NCI-H345 (cell line): ENCODE measurements at places on chromosomes 3 and 15.

DNA sequence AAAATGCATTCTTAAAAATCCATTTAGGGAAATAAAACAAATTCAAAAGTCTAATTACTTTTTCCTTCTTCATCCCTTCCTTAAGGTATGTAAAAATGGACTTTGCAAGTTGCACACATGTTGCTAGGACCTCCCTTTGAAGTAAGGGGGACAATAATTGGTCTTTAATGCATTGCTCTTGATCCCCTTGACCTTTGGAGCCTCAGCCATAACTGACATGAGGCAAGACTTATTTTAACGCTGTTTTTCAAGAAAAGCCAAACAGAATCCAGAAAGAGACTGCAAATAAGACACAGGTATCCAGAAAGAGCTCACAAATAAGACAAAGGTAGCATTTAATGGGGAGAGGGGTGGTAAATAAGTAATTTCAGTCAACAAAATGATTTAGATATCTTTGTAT is 301.4 kb downstream of the ULK4 start:
- DNase-seq: no peak

DNA sequence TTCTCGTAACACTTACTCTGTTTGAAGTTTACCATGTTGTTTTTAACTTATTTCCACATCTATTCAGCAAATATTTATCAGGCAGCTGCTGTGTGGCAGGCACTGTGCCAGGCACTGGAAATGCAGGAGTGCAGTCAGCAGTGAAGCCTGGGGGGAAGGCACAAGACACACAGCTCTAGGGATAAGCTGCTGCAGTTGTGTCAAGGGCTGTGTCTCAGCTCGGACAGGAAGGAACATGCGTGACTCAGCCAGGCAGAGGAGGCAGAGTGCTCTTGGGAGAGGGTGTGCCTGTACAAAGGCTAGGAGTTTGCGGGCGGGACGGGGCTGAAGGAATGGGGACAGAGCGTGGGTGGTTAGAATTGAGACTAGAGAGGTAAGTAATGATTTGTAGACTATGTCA is 24.7 kb downstream of the LYSMD4 start:
- no peak for DNase-seq

DNA sequence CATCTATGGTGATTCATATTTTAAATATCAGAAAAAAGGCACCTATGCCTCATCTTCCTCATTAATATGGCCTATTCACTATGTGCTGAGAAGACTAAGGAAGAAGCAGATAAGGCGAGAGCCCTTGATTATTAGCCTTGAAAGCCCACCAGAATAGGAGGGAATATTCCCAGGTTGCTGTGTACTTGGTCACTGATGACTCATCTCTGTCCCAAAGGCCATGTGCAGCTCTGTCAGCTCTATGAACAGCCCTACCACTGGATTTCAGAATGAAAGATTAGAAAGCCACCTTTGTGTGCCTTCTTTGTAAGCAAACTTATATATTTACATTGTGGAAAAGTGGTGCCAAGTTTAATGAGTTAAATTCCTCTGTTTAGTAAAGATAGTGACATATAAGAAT is 211.5 kb downstream of the NFKBIZ start:
- no peak for DNase-seq

GRCh38 chr3:25834346-25834745 is 44.5 kb downstream of the OXSM start:
- no peak for DNase-seq

GRCh38 chr3:69994919-69995318 is 4.6 kb upstream of the SAMMSON start:
- DNase-seq: no peak

GRCh38 chr3:119322021-119322834 is 28.0 kb downstream of the ARHGAP31 start:
- no peak for DNase-seq

DNA sequence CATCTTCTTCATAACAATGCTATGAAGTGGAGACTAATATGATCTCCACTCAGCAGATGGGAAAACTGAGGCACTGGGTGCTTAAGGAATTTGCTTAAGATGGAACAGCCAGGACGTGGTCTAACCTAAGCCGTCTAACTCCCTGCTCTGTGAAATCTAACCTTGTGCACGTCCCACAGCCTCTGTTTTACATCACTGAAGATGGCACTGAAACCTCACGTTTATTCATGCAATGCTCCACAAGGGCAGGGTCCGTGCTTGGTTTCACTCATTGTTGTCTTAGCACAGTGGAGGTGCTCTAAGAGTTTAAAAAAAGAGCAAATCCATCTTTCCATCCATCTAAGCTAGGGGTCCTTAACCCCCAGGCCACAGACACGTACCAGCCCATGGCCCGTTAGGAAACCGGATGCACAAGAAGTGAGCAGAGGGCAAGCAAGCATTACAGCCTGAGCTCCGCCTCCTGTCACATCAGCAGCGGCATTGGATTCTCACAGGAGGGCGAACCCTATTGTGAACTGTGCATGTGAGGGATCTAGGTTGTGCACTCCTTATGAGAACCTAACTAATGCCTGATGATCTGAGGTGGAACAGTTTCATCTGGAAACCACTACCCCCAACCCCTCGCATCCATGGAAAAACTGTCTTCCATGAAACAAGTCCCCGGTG is 118.0 kb downstream of the FOXP1 start:
- DNase-seq: no peak

DNA sequence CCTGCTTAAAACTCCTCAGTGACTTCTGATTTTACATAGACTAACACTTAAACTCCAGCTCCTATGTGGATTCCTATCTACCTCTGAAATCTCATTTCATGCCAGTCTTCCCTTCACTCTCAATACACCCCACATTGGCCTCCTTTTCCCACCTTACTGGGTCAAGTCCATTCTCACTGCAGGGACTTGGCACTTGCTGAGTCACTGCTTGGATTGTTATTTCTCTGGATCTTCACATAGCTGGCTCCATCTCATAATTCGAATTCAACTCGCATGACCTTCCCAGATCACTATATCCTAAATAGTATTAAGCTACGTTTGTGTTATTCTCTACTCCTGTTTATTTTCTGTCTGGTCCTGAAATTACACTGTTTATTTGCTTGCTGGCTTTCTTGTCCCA is 59.6 kb upstream of the FRMD4B start:
- DNase-seq: no peak

DNA sequence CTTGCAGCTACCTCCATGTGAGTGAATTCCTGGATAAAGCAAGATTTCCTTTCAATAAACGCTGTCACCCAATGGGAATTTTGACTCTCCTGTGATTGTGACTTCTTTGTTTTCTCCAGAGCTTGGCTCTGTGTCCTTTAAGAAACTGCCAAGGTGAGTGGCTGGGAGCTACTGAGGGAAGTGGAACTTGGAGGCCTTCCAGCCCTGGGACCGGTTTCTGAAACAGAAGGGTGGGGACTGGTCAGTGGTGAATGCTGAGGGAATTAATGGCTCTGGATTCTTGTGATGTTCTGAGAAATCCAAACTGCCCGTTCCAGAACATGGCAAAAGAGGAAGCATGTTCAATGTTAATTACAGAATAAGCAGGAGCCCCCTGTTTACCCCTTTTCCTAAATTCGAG is 41.1 kb upstream of the MYZAP start:
- no peak for DNase-seq

GRCh38 chr3:88263417-88264100 is 113.8 kb downstream of the C3orf38 start:
- no peak for DNase-seq

GRCh38 chr3:46280105-46280797 is 38.0 kb downstream of the CCR3 start:
- no peak for DNase-seq

GRCh38 chr15:42034628-42035434 is 14.0 kb upstream of the PLA2G4E start:
- peak; percentile 1 for DNase-seq

DNA sequence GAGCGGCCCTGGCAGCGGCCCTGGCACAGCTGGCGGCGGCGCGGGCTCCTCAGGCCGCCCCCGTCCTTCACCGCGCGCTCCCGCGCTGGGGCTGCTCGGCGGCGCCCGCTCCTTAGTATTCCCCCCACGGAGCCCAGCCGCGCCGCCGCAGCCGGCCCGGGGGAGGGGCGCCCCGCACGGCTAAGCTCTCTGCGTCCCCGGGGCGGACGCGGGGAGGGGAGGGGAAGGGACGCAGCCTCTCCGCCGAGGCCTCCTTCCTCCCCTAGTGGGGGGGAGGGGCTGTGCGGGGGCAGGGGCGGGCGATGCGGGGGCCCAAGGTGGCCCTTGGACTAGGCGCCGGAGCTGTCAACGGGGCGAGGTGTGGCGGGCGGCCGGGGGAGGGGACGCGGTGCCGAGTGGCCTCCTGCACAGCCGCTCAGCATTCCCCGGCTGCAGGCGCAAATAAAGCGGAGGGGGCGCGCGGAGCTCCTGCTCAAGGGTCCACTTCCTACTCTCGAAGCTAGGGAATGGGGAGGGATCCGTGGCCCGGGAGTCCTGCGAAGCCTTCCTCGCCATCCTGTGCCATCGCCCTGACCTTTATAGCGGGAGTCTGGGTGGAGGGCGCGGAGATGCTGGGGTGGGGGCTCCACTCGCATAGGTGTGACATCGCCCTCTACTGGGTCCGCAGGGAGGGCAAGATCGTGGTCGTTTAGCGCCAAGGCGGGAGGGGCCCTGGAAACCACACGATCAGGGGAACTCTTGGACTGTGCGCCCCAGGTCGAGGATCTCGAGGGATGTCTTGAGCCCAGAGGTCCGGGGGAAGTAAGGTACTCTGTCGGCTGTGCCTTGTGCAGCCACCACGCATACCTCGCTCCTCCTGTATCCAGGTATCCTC is 22.2 kb downstream of the EPHB3 start:
- peak; percentile 63 for DNase-seq

GRCh38 chr3:132543011-132543739 is 53.9 kb upstream of the ACKR4 start:
- no peak for DNase-seq

DNA sequence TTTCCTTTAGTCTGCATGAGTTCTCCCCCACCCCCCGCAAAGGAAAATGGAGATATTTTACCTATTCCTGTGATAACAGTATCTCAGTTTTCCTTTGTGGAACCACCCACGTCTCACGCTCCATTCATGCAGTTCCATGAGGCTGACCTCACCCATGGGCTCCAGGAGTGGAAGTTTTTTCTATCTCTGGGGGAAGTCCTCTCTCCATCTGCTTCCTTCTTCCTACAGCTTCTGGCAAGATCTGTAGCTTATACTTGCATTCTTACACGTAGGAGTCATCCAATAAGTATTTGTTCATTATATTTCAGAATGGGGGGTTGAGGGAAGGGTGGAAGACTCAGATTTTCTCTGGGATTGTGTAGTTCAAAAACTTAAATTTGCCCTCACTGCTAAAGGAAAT is 5.8 kb upstream of the GLCE start:
- no peak for DNase-seq

GRCh38 chr15:89591834-89592233 is 16.6 kb downstream of the TICRR start:
- no peak for DNase-seq

- no peak for DNase-seq
These were observed 268.0 kb downstream of the NAALADL2 start for GRCh38 chr3:175127075-175127662.

DNA sequence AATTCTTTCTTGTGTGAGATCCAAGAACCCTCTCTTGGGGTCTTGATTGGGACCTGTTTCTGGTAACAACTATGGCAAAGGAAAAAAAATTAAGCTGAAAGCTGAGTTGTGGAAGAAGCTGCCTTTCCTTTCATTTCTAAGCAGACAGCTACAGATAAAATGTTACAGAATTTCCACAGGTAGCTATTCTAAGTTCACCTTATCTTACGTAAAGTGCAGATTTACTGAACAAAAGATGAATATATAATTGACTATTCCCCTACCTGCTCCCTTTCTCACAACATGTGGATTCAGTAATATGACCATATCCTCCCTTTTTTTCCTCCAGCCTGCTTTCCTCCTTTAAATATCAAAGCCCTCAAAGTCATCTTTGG is 36.6 kb downstream of the CLEC3B start:
- DNase-seq: no peak

- no peak for DNase-seq
These were observed 352.5 kb upstream of the DCBLD2 start for GRCh38 chr3:99253963-99254355.

GRCh38 chr3:10738688-10739372 is 77.2 kb upstream of the SLC6A11 start:
- DNase-seq: peak; percentile 60

GRCh38 chr3:139935016-139935865 is at the start of gene CLSTN2:
TSS of gene CLSTN2 (plus strand) at chr3:139935185.
- DNase-seq: peak; percentile 54

DNA sequence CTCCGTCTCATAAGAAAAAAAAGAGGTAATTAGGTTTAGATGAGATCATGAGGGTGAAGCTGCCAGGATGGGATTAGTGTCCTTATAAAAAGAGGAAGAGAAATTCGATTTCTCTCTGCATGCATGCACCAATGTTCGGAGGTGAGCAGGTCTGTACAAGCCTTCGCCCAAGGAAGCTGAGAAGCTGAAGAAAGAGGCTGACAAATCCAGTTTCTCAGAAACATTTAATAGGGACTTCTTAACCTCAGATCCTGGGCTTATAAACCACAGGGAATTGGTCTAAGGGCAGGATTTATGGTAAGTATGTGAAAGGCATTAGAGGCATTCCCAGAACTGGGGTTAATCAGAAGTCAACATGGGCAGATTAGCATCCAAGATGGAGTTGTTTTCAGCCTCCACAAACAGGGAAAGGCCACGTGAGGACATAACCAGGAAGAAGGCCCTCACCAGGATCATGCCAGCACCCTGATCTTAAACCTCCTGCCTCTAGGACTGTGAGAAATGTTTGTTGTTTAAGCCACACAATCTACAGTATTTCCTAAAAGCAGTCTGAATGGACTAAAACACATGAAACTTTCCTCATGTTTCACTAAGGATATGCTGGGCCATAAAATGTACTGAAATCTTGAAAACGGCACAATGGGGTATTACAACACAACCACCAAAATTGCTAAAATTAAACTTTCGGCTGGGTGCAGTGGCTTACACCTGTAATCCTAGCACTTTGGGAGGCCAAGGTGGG is 11.3 kb downstream of the SHISA5 start:
- no peak for DNase-seq

- DNase-seq: peak; percentile 7
These were observed 157.2 kb downstream of the DCLK3 start for GRCh38 chr3:36606871-36607765.

GRCh38 chr15:59200560-59200959 is 6.1 kb upstream of the LDHAL6B start:
- no peak for DNase-seq

DNA sequence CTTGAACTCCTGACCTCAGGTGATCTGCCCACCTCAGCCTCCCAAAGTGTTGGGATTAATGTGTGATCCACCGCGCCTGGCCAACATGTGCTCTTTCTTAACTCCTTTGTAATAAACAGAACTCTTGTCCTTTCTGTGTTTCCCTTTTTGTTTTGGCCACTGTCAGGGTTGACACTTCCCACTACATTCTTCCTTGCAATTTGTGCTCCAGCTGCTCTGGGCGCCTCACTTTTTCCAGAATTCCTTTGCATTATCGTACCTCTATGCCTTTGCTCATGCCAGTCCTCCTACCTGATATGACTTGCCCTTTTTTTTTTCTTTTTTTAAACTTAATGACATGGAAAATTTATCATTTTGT is 38.8 kb upstream of the SMAD3 start:
- no peak for DNase-seq

- no peak for DNase-seq
These were observed 18.9 kb downstream of the PTH1R start for GRCh38 chr3:46896386-46896785.

- no peak for DNase-seq
These were observed 246.1 kb downstream of the ADAMTS17 start for GRCh38 chr15:100095541-100096247.
